ENCODE measurements at places on chromosomes 1 and 21. TPM values are rescaled to one million over a fixed set of nuclear protein-coding genes. Genes with fewer than 3 reads are reported as not detected.
A peak's percentile ranks its signal among the peaks of the same experiment; 100 is the strongest.

DNA sequence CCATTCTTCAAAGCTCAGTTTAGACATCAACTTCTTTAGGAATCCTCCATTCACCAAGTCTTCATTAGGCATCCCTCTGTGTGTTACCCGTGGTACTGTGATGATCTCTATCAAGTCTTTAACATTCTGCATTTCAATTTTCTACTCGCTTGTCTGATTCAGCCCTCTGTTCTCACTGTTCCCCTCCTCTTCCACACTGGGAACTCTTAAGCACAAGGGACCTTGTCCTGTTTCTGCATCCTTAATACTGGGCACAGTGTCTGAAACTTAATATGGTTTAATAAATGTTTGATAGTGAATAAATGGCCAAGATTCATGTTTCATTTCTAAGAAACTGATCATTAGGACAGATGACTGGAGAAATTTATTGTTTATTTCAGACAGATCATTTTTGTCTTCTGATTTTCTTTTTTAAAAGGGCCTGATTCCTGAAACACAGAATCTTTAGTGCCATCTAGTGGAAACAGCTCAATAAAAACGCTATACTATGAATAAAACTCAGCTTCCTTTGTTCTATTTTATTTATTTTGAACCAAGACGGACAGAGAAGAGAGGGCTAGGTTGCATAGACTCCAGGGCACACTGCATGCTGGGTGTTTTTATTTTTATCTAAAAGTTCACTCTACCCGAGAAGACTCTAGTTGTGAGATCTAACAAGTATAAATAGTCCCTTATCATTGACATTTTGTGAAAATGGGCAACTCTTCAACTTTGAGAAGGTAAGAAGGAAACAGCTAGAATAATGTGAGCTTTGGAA lies 7.0 kb upstream of the TRIM45 start:
- no peak for DNase-seq

TDRD10 gene
- total RNA-seq, result not detected

DNA sequence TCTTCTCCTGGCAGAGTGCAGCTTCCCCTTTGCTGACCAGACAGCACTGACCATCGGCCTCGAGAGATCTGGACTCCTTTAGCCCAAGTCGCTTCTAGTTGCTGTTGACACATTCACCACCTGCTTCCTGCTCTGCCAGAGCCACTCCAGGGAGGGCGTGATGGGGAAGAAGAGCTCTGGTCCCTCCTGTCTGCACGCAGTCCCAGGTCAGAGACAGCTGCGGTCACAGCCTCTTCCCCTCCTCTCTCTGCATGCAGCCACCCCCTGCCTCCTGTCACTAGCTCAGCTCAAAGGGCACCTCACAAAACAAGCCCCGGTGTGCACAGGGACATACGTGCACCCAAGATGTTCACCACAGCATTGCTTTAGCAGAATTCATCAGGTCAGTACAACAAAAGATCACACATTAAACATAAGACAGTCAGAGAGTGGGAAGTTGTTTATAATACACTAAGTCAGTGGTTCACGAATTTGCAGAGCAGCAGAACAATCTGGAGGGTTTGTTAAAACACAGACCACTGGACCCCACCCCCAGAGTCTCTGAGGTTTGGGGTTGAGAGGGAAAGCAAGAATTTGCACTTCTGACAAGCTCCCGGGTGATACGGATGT lies 132.9 kb downstream of the SYF2 start:
- DNase-seq, result no peak

CELA2B gene
- not detected for total RNA-seq

CD5L gene
- total RNA-seq, result not detected

DNA sequence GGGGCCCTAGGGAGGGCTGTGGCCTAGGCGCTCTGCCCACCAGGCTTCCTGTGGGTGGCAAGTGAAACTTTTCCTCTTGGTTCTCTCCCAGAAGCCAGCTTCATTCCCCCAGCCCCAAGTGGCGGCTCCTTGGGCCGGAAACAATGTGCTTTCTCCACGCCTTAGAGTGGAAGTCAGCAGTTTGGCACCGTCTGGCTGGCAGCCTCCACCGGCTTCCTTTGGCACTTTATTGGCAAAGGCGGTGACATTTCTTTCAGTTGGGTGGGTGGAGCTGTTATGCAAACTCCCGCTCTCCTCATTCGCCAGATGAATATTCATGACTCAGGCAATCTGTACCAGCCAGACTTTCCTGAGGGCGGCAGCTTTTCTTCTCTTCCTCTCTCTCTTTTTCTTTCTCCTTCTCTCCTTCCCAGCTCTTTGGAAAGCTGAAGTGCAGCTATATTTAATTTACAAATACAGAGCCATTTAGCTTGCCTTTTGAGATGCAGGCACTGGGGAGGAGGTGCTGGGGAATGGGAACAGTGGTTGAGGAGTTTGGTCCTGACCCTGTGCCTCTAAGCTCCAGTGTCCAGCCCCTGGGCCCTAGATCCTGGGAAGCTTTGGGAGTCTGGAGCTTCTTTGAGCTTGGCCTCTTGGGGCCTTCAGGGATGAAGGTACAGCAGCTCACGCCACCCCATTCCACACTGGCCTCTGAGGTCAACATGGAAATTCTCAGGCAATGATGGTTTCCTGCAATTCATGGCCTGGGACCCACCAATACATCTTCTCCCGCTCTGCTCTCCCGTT lies 67.8 kb upstream of the POU3F1 start:
- DNase-seq, result no peak

CLDN19 gene
- not detected for total RNA-seq

- peak; percentile 56 for DNase-seq
These were observed 36.9 kb upstream of the DISP1 start for GRCh38 chr1:222777977-222778376.

GRCh38 chr1:150552128-150552910 lies 3.1 kb downstream of the ADAMTSL4 start:
- no peak for DNase-seq

DNA sequence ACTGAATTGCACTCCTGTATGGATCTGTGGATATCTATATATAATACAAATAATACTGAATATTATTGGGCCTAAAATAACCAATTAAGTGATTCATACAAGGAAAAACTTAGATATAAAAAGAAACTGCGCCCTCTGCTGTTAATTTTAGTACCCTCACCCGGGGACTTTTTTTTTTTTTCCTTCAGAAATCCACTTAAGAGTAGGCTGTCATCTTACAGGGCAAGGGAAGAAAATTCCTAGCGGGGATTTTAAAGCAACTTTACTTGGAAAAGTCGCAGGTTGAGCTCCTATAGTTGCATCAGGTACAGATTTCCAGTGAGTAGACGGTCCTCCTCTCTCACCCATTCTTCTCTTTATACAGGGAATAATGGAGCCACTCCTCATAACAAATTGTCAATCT lies 1.3 kb downstream of the NTNG1 start:
- peak; percentile 38 for DNase-seq

PRAMEF2 gene
- not detected for total RNA-seq

DNA sequence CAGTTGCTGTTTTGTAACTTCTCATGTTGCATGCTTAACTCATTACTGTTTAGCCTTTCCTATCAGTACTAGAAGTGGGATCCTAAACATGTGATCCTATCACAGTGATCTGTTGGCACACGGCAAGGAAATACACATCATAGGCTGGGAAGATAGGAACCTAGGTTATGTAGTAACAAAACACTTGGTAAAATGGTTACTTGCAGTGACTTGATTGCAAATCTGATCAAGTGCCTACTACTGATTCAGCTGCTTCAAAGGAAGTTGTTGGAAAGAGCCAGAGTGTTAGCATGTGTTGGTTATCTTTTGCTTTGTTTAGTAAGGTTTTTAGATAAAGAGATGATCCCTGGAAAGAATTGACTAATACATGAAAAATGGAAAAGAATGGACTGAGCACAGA lies 8.9 kb upstream of the VASH2 start:
- no peak for DNase-seq

PAPPA2 gene
- 28.5 TPM for total RNA-seq

GRCh38 chr21:37391666-37392065 lies 25.1 kb downstream of the DYRK1A start:
- no peak for DNase-seq

GRCh38 chr1:153465811-153466636 lies 5.6 kb upstream of the S100A7 start:
- DNase-seq, result peak; percentile 50

CASQ1 gene
- total RNA-seq, result not detected

DNA sequence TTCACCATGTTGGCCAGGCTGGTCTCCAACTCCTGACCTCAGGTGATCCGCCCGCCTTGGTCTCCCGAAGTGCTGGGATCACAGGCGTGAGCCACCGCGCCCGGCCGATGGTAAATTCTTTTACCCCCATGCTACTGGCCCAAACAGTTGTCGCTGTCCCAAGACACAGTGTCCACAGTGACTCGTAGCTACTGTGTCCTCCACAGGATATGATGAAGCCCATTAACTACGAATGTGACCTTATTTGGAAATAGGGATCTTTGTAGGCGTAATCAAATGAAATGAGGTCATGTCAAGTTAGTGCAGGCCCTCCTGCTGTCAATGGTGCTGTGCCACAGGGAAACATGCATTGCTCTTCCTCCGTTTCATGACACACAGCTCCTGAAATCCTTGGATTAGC lies 8.5 kb downstream of the FNDC10 start:
- DNase-seq, result no peak

GRCh38 chr1:241579434-241579833 lies 47.3 kb downstream of the KMO start:
- DNase-seq, result no peak

RNF19B gene
- total RNA-seq, result 11.6 TPM

GRCh38 chr1:69269491-69269890 lies 298.2 kb upstream of the LRRC7 start:
- no peak for DNase-seq

DNA sequence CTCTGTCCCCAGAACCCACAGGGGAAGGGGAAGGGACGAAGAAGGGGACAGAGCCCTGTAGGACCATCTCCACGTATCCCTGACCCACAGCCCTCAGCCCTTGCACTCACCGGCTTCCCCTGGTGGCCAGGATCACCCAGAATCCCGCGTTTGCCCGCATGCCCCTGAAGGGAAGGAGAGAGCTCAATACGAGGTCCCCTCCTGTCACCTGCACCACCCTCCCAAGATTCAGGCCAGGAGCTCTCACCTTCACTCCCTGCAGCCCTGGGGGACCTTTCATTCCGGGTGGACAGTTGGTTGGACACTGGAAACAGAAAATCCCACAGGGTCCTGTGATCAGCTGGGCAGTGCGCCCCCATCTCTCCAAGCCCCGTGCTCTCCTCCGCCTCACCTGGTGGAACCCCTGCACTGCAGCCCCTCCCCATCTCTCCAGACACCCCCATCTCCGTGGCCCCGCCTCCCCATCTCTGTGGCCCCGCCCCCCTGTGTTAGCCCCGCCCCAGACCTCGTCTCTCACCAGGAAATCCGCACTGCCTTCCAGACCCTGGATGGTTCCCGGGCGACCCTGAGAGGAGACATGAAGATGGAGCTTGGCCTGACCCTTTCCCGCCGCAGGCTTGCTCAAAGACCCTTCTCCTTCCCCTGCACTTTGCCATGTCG lies 6.0 kb downstream of the COL9A2 start:
- DNase-seq, result no peak

DNA sequence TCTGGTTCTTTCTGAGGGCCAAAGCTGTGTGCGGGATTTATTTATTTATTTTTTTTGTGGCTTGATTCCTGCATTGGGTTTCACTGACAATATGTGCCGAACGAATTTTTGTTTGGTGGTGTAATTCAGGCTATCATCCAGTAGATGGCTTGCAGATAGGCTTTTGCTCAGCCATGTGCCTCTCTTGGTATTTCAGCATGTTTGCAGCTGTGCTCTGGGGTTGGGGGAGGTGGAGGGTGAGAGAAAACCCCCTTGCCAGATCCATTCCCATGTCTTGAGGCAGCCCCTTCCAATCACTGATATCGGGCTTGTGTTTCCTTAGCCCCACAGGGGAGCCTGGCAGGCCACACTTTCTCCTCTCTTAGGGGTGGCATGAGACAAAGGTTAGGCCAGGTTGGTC lies 302.4 kb downstream of the PTGER3 start:
- DNase-seq, result peak; percentile 4

DNA sequence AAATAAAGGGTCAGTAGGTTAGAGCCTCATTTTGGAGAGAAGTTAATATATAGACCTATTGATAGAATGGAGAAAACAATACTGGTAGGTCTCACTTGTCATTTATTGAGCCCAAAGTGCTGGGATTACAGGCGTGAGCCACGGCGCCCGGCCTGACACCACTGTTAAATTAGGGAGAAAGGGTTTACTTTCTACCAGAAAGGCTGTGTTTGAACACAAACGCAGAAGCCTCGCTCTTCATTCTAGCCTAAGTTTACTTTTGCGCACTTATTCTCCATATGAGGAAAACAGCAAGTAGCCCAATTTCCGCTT lies 710 bp upstream of the PRPF3 start:
- DNase-seq, result no peak

DNA sequence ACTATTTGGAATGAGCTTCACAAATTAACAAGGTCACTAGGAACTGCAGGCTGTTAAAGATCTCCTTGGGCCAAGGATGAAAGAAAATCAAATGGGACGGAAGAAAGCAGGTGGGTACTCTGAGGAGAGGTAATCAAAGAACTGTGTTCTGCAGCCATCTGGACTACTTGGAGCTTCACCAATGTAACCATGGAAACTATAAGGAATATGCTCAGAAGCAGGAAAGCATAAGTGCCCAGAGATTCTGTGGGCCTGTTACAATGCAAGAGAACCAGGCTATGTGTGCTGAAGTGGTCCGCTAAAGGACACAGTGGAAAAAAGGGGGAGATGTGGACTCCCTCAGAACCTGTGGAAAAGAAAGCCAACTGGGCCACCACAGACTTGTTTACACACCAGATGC lies 238.5 kb downstream of the PTGER3 start:
- no peak for DNase-seq

C1orf87 gene
- not detected for total RNA-seq

SERINC2 gene
- total RNA-seq, result 4.6 TPM

GRCh38 chr21:32329776-32330175 lies 31.1 kb downstream of the MRAP start:
- DNase-seq, result no peak

GRCh38 chr1:22916471-22916820 lies 56.2 kb downstream of the LACTBL1 start:
- DNase-seq, result no peak

APH1A gene
- 135 TPM for total RNA-seq

GRCh38 chr1:221892301-221892830 lies 150.5 kb upstream of the DUSP10 start:
- DNase-seq, result no peak

DNA sequence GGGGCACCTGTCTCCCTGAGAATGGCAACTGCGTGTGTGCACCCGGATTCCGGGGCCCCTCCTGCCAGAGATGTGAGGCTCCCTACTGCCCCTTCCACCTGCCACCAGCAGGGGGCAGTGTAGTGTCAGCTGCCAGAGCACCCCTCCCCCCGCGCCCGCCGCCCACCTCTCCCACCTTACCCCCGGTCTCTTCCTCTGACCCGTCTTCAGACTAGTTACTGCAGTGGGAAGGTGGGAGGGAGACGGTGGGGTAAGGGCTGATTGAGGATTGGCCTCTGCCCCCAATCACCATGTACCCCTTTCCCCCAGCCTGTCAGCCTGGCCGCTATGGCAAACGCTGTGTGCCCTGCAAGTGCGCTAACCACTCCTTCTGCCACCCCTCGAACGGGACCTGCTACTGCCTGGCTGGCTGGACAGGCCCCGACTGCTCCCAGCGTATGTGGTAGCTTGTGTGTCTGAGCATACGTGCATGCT lies 10.1 kb upstream of the LRRC71 start:
- DNase-seq, result peak; percentile 30

Data from NCI-H460 (cell line).